AG08396 (cell line): ENCODE measurements at places on chromosomes 6 and 20.

DNA sequence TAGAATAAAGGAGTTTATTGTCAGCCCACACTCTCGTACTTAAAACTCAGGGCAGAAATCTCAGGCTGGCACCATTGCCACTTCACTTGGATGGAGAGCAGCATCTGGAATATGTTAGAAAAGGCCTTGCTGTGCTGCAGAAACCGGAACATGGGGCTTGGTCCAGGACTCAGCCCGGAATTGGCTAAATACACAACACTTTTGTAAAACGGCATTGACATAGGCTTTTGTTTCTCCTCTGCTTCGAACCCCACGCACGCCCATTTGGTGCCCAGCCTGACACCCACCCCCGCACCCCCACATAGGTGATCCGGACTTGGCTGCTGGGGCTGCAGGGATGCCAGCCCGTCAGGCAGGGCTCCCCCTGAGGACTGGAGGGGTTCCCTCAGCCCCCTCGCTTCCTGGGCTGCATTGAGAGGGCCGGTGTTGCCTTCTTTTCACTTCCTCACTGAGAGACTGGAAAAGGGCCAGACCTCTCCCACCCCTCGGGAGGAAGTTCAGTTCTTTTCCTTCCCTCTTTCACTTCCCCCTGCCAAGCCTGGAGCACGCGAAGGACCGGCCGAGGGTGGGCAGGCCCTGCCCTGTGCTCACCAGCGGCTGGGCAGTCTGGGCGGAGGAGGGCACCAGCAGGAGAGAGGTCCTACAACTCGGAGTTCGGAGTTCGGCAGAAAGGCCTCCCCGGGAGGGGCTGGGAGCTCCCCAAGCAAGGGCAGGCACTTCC is 17.9 kb upstream of the CST3 start:
- no peak for DNase-seq

GRCh38 chr20:2804852-2805688 is 4.6 kb upstream of the CPXM1 start:
- peak; percentile 43 for DNase-seq

- no peak for DNase-seq
These were observed 613.7 kb upstream of the FLRT3 start for GRCh38 chr20:14951105-14951504.

GRCh38 chr6:17600527-17601385 is 654 bp downstream of the FAM8A1 start:
- DNase-seq = peak; percentile 50

DNA sequence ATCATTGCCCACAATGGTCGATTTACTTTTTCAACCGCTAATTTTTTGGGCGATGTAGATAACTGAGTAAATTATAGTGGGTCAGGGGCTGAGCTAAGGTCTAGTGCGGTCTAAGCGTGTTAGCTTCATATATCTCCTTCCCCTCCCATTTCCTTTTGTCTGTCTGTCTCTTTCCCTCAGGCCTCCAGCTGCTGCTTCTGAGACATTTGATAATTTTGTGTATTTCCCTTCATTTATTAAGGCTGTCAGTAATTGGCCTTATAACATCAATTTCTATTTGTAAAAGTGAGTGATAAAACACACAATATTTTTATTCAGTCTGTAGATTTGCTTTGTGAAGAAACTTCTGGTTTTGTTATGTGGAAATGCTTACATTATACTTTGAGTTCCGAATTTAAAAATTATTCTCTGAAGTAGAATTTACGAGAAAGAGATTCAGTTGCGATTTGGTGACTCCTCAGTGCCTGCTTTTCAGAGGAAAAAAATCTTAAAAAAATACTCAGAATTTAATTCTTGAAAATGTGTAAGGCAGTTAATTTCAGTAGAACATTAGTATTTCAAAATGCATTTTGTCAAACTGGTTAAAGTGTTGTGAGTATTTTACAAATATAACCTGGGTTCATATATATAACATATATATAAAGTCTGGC is 1.4 kb downstream of the TMEM170B start:
- DNase-seq = no peak

GRCh38 chr20:62979310-62979709 is 26.8 kb downstream of the SLC17A9 start:
- no peak for DNase-seq

- DNase-seq = no peak
These were observed 596.8 kb upstream of the JAG1 start for GRCh38 chr20:11270566-11270965.

GRCh38 chr6:95614094-95614493 is 36.8 kb downstream of the MANEA start:
- DNase-seq = peak; percentile 5

DNA sequence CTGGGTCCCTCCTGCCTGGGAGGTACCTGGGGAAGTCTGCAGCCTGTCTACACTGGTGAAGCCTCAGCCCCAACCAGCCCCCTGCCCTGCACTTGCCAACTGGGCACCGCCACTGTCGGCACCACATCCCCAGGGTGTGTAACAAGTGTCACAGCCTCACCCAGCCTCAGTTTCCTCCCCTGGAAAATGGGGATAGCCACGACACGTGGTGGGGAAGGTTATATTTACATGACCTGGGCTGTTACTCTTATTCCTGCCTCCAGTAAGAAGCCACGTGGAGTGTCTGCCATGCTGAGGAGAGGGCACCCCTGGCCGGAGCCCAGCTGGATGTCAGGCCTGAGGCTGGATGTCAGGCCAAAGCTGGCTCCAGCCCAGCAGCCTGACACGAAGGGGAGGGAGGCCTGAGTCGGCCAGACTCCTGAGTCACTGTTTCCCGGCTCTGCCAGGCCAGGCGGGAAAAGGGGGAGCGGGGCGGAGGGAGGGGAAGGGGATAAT is 44.9 kb downstream of the SNAI1 start:
- DNase-seq = peak; percentile 94

GRCh38 chr6:48474136-48474535 is 363.1 kb upstream of the PTCHD4 start:
- DNase-seq = no peak
